Articular chondrocyte of knee joint (primary cell): ENCODE measurements at places on chromosomes 13 and 19. TPM values are rescaled to one million over a fixed set of nuclear protein-coding genes. Genes with fewer than 3 reads are reported as not detected.

The SYNGR4 gene
- total RNA-seq: not detected in 2 replicates

The ZNF792 gene
- 5.1 and 5.5 TPM in 2 replicates for total RNA-seq

The ZNF85 gene
- 7.7 and 9.4 TPM in 2 replicates for total RNA-seq

The SLC15A1 gene
- under 0.01 TPM in 1 of 2 replicates, not detected in the other for total RNA-seq

The ERFL gene
- total RNA-seq: 0.11 TPM in 1 of 2 replicates, not detected in the other

The FAM187B gene
- total RNA-seq: not detected in 2 replicates

The ERVV-1 gene
- total RNA-seq: not detected in 2 replicates

The KLK2 gene
- total RNA-seq: not detected in 2 replicates

The AMH gene
- 0.22 and 1.2 TPM in 2 replicates for total RNA-seq

The SERPINE3 gene
- 0.13 TPM in 1 of 2 replicates, not detected in the other for total RNA-seq
